ENCODE measurements at places on chromosomes 6 and 20.

GRCh38 chr20:41632896-41633295, 14.7 kb upstream of the CHD6 start:
- DNase-seq = no peak

DNA sequence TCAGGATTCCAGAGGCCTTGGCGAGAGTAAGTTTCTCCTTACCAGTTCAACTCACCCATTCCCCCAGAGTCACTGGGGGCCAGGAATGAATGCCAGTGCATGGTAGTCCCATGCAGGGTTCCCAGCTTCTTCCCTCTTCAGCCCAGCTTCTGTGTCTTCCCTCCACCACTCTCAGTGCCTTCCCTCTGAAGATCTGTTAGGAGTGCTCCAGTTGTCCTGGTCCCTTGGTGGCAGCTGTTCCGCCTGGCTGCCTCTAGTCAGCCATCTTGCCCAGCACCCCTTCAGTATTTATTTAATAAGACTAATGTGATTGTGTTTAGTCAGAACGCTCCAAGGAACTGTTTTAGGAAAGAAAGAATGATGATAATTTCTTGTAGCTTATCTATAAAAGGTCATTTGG, 23.1 kb downstream of the FIG4 start:
- DNase-seq = no peak

GRCh38 chr6:166814390-166814789, 142.0 kb downstream of the RNASET2 start:
- no peak for DNase-seq

GRCh38 chr6:108288742-108289141, 6.1 kb upstream of the AFG1L start:
- no peak for DNase-seq

DNA sequence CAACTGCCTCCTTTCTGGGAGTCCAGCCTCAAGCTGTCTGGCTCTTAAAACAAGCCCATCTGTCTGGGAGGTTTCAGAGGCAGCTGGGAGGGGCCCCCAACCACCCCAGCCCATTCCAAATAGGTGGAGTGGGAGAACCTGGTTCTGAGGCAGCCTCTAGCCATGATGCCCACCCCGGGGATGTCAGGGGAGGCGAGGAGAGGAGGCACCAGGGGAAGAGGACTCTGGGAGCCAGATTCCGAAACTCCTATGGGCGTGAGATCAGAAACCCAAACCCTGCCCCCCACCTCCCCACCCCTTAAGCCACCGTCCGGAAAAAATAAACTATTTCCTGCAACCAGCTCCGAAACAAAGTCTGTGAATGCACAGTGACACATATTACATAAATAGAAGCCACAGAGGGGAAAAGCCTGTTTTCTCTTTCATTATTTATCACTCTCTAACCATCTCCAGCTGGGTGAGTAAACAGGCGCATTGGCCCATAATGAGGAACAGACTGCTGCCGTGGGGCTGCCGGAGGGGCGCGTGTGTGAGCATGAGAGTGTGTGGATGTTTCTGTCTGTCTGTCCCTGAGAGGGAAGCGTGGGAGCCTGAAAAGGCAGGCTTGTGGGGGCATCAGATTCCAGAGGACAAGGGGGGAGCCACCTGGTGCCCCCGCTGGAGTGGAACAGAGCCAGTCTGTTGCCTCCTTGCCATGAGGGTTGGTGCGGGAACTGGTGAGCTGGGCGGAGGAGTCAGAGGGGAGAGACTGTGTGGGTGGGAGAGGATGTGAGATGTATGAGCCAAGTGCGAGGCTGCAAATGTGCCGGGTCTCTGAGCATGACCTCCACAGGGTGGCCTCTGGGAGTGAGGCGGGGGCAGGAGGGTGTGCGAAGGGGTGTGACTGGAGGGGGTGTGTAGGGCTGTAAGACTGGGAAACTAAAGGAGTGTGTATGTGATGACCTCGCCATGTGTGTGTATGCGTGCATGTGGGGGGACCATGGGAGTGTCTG, 14.3 kb upstream of the FOXP4 start:
- no peak for DNase-seq

DNA sequence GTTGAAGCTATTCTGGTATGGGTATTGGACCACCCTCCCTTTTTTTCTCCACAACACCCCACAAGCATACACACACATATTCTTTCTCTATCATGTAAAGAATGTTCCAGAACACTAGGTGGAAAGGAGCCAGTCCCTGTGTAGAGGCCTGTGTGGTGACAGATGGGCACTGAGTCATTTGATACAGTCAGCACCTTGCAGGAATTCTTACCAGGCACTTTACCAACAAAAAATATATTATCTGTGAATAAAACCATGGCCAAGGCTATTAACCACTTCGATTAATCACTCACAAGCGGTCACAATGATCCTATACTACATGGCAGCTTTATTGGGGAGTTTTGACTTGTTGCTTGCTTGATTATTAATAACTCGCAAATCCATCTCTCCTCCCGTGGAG, 149.5 kb downstream of the BFSP1 start:
- no peak for DNase-seq

DNA sequence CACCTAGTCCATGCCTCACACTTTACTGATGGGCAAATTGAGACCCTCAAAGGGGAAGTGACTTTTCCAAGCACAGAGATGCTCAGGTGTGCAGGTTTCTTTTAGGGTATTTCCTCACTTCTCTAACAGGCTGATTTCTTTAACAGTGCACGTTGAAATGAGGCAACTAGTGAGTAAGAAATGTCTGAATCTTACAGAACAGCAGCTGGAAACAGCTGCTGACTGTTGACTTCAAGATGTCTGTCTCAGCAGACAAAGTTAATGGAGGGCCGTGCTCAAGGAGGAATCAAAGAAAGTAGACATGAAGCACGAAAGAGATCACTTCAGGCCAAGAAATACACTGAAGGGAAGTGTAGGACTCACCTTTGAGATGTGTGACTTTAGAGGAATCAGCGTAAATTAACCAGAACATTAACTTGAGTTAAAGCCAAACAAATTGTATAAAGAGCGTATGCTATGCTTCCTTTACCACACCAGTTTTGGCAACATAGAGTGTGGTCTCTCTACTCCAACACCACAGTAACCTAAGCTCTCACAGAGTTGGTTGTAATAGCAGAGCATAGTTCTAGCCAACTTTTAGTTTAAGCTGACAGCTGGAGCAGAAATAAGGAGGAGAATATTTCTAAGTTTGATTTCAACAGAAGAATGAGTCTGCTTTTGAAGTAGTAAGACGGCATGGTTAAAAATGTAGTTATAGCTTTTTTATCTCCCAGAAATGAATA, 60.9 kb downstream of the SAMD3 start:
- DNase-seq = no peak

- no peak for DNase-seq
These were observed 257.6 kb downstream of the LAMA2 start for GRCh38 chr6:129140526-129140925.

DNA sequence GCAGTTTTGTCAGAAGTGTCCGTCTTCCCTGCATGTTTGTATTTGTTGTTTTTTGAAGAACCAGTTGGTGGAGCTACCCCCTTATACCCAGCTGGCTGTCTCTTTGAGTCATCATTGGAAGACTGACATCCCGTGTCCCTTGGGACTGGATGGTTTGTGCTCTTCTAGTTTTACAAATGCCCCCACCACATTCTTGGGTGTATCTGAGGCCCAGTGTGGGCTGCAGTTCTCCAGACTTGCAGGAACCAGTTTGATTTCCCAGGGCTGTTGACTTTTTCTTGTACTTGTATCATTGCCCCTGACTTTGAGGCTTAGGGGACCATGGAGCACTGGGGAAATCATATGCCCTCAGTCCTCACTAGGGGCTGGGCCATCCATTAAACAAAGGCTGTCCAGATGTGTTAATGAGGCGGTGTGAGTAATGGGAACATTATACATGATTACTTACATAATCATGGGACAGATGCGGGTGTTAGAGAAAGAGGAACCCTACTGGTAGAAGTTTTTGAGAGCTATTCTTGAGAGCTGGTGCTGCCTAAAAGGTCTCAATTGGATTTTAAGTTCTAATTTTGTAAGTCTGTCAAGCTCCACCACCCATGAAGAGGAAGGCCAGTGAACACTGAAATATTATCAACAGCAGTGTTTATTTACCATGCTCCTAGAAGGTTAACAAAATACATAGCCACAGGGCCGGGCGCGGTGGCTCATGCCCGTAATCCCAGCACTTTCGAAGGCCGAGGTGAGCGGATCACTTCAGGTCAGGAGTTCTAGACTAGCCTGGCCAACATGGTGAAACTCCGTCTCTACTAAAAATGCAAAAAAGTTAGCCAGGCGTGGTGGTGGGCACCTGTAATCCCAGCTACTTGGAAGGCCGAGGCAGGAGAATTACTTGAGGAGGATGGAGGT, 8.5 kb downstream of the JARID2 start:
- no peak for DNase-seq

- no peak for DNase-seq
These were observed 111.9 kb downstream of the ANKRD60 start for GRCh38 chr20:58116505-58116904.

GRCh38 chr20:17594443-17594842, 24.6 kb downstream of the DSTN start:
- DNase-seq = no peak

GRCh38 chr6:93323630-93324029, 95.7 kb downstream of the EPHA7 start:
- no peak for DNase-seq

GRCh38 chr6:46583081-46583480, 69.5 kb downstream of the CYP39A1 start:
- no peak for DNase-seq

DNA sequence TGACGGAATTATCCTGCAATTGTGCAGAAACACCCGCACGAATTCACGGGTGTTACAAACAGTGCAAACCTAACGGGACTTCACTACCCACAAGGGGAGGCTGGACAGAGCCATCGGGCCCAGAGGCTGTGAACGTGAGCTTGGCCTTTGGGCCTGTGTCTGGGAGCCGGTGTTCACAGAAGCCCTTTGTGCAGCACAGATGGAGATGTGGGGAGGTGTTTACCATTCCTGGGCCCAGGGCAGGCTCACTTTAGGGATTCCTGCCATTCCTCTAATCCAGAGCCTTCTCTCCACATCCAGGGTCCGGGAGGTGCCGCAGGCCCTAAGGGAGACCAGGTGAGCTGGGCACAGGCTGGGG, 15.0 kb downstream of the COL9A3 start:
- DNase-seq = no peak

- no peak for DNase-seq
These were observed 351.4 kb downstream of the FOXA2 start for GRCh38 chr20:22232923-22233322.

- no peak for DNase-seq
These were observed 32.3 kb downstream of the GSTA3 start for GRCh38 chr6:52877168-52877567.

DNA sequence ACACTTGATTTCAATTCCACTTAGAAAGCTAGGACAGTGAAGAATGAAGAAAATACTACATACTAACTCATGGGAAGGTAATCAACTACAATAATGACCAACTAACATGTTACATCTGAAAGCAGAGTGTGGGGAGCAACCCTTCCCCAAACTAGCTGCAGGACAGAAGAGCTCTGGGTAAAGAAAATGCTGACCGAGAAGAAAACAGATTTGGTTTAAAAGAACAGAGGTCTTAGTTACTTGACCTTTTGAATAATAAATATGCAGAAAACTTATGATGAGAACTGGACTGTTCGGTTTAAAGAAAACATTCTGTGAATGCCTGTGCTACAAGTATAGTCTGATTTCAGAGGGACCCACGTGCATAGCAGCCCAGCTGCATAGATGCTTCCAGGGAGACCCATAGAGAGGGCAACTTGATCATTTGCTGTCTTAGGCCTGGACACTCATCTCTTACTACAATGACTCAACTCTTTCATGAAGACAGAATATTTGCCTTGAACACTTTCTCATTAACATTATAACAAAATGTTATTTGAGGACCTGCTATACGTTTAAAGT, 53.5 kb downstream of the RALGAPA2 start:
- DNase-seq = no peak

DNA sequence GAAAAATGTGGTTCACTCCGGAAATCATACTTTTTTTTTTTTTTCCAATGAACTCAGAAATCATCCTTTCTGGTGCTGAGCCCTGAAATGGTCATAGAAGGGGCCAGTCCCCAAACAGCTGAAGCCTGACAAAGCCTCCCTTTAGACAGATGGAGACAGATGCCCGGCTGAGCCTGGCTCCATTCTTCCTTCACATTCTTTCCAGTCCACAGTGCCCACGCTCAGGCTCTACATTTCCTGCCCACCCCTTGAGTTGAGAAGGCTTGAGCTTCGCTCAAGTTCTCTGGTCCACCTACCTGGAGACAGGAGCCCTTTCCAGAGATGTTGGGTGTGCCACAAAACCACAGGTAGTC, 41.2 kb downstream of the KCNK5 start:
- DNase-seq = no peak

- DNase-seq = no peak
These were observed 30.0 kb upstream of the PAQR8 start for GRCh38 chr6:52331793-52332457.

DNA sequence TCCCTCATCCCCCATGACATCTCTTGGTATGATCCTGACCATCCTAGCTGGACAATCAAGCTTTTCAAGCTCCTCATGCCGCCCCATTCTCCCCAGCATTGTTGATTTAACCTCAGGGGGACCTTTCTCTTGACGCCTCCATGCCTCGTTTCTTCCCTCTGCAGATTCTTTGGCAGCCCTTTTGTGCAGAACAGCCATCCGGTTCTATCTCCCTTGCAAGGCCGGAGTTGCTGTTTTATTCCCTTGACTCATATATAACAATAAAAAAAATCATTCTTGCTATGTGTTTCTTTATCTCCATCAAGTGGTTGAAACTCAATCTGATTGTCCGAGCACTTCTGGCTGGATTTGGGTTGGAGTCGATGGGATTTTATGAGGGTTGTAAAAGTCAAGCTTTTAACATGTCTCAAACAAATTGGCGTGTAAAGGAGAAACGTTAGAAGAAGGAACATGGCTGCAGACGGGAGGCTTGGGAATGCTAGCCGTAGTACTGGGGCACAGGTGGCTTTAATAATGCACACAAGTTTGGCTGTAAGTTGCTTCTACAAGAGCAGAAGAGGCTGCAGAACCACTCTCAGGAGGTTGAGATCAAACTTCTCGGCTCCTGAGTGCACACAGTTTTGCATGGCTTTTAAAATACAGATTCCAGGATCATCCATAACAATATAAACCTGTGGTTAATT, 3.9 kb upstream of the SULF2 start:
- DNase-seq = no peak

DNA sequence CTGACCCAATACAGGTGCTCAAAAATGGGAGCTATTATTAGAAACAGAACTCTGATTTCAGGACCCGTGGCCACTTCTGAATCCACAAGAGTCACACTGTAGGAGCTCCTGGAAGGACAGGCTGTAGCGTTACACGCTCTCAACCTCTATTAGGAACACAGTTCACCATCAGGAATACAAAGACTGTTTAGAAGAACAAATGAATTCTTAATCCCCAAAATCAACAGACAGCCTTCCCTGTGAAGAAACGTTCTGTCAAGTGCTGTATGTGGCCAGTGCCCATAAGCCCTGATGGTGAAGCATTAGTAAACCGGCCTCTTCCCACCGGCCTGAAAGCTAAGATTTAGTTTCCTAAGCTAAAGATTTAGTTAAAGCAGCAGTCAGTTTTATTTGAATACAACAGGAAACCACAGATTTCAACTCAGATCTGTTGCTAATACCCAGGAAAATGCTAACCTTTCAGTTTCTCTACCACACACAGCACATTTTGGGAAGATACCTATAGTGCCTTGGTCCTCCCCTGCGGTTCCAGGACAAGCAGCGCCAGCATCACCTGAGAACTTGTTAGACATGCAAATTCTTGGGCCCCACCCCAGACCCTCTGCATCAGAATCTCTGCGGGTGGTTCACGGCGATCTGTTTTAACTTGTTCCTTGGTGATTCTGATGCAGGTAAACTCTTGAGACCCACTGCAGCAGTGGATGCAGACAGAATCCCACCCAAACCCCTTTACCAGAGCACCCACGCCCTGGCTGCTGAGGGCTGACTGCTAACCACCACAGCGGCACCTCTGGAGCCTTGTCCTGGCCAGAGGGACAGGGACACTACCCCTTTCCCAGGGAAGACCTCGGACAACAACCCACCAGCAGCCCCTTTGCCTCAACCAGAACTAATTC, 33.4 kb downstream of the MTRES1 start:
- no peak for DNase-seq

Data from nucleus accumbens (tissue), 56 donors.